Colonic mucosa (tissue), 4 donors: ENCODE measurements at places on chromosomes 12 and 14.

DNA sequence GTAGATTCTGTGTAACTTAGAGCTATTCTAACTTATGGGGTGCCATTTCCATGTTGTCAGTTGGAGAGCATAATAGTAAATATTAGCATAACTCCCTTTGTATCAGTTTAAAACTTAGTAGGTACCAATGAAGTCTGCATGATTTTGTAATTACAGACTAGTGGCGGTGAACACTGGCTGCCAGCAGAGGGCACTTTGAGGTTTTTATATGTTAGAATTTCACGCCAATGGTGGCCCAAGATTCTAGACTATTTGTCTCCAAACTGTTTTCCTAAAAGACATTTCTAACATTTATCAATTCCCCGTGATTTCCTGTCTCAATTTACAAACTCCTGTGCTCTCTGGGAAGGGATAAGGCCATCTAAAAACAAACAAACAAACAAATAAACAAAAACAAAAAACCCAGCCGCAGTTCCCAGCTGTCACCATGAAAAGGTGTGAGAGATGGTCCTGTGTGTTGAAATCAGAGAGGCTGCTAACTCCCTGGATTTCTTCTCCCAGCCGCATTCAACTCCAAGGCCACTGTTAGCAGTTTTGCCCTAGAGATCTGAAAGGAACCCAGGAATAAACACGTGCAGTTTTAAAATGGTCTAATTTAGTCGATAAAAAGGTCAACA, 57.6 kb downstream of the BRMS1L start:
- DNase-seq: no peak

DNA sequence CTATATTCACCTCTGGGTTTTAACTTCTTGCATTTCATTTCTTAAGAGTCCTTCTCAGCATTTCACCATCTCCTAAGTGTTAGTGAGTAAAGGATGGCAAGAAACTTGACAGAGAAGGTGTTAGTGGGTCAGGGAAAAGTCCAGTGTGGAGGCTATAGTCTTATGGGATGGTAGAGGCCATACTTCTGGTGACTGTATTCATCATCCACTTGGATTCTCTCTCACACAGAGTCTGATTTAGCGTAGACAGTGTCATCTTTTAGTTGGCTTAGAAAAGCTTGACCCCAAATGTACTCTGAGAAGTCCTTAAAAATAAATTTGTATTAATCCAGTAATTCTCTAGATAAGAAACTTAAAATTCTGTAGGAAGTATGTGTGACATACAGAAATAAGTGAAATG, 232.4 kb upstream of the FBXO33 start:
- no peak for DNase-seq

- no peak for DNase-seq
These were observed 113.4 kb downstream of the NT5DC3 start for GRCh38 chr12:103727638-103728037.

- DNase-seq: no peak
These were observed 17.5 kb downstream of the WDR89 start for GRCh38 chr14:63624203-63624602.

DNA sequence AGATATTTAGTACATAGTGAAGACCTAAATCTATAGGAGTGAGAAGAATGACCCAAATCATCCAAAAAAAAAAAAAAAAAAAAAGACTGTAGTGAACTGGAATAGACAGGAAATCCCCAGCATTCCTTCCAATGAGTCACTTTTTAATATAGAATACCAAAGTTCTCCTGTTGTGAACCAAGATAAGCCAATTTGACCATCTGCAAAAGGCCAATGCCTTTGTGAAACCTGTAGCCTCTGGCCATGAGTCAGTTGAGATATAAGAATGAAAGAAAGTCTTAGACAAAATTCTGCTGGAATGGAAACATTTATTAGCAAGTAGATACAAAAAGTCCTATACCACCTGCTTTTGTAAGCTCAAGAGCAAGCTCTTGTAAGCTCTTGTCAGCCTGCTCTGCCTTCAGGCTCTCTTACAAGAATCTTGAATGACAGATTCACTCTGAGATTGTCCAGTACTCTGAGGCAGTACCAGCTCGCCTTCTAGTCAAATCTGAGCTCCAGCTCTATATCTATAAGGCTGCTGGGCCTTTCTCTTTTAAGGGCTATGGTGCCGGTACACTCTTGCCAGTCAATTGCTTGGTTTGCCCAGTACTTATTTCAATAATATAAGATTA, 243.0 kb upstream of the TMTC1 start:
- no peak for DNase-seq

DNA sequence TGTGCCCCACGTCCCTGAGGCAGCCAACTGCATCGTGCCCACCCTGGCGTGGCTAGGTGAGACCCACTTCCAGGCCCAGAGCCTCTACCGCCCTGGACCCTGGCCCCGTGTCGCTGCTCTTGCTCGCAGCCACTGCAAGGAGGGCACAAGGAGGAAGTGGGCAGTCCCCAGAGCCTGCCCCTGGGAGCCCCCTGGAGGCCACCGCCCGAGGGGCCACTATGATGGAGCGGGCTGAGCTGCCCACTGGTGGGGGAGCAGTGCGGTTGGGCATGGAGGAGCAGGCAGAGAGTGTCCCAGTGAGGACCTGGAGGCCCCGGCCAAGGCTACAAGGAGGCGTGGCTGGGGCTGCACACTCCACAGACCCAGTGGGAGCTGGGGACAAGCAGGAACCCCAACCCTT, 323.6 kb downstream of the PCNX1 start:
- no peak for DNase-seq

GRCh38 chr14:77917491-77918201, 117.7 kb downstream of the ADCK1 start:
- no peak for DNase-seq

DNA sequence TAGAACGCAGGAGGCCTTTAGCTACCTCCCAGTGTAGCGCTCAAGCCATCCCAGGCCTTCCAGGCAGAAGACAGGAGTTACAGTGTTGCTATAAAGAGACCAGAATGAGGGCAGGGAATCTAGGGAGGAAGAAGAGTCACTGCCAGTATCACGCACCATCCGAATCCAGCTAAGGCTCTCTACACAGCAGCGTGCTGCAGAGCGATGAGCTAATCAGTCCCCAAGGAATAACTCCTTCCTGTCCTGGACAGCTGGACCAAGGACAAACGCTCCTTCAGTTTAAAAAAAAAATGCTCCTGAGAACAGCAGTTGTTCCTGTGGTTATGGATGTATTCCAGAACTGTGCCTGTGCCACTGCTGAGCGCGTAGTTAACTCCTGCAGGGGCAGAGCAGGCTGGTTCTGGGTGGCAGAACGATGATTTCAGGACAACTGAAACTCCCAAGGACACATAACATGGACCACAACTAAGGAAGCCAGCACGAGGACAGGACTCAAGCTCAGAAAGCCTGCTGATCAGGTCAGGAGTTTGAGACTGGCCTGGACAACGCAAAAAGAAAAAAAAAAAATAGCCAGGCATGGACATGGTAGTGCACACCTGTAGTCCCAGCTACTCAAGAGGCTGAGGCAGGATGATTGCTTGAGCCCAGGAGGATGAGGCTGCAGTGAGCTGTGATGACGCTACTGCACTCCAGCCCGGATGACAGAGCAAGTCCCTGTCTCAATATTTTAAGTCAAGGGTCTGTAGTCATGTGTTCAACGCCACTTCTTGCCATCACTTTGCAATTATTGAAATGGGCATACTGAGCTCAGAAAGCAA, 2.6 kb downstream of the IFFO1 start:
- DNase-seq: no peak
